GM23338 (cell line): ENCODE measurements at places on chromosomes 5 and 9. TPM values are rescaled to one million over a fixed set of nuclear protein-coding genes. Genes with fewer than 3 reads are reported as not detected.
A peak's percentile ranks its signal among the peaks of the same experiment; 100 is the strongest.

- no peak for DNase-seq
Measured at GRCh38 chr5:76305775-76306174, 97.3 kb upstream of the IQGAP2 start.

- no peak for DNase-seq
Measured at GRCh38 chr9:16598316-16598715, 272.2 kb downstream of the BNC2 start.

FOXD4L4 gene
- total RNA-seq, result not detected in 2 replicates

DNA sequence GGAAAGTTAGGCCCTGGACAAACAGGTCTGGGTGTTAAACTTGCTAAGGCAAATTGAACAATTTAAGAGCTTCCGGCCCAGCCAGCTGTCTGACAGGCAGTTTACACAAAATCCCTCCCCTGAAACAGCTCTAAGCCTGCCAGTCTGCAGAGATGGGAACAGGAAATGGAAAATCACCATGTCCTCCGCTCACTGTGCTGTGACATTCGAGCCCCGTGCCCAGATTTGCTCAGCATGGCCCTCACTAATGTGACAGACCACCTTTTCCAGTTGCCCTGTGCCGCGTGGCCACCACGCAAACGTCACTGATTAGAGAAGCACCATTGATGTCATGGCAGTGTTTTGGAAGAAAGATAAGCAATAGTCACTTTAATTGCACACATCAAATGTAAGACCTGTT, 41.0 kb downstream of the CCNJL start:
- DNase-seq, result peak; percentile 62

- DNase-seq, result no peak
Measured at GRCh38 chr5:121913418-121913817, 48.4 kb upstream of the SRFBP1 start.

- no peak for DNase-seq
Measured at GRCh38 chr5:94595281-94595840, 23.0 kb downstream of the KIAA0825 start.

GRCh38 chr5:34944044-34944443, 14.7 kb downstream of the DNAJC21 start:
- no peak for DNase-seq

DNA sequence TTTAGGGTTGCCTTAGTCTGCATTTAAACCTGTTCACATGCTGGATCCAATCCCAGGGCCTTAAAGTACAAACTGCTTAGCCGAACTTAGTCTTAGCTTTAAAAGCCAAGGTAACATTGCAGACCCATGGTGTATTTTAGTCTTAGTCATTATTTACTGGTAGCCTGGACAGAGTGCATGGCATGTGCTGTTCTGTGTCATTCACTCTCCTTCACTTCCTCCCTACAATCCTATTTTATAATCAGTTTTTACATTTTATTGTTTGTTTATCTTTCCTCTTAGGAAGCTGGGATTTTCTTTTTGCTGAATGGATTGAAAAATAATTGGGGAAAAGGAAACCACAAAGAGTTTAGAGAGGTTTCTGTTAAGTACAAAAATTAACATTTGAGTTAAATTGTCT, 29.4 kb upstream of the TAL2 start:
- no peak for DNase-seq

- DNase-seq, result no peak
Measured at GRCh38 chr5:73266176-73266738, 93.3 kb downstream of the TMEM174 start.

PKD2L2 gene
- total RNA-seq, result not detected in 2 replicates

DNA sequence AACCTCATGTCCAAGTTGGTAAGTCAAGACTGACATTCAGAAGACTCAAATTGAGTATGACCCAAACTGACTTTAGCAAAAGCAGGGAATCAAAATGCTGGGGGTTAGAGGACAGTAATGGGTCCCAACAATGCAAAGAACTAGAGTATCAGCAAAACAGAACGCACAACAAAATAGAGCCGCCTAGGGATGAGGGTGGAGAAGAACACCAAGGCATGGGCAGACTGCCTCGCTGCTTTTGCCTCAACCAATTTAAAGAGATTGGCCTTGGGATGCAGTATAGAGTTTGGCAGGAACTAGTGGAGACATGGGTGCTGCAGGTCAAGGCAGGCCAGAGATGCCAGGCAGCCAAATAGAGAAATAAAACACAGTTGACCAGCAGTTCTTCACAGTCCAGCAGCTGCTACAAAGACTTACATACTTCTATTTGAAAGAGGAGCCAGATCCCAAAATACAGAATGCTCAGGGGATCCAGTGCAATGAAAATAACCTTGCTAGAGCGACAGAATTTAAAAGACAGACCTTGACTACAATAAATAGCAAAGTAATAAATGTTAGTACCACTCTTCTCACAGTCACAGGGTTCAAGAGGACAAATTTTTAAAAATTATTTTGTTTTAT, 83.9 kb upstream of the NIPBL start:
- DNase-seq, result no peak

SHOC1 gene
- not detected in 2 replicates for total RNA-seq

- DNase-seq, result no peak
Measured at GRCh38 chr9:88975966-88976889, 15.0 kb upstream of the S1PR3 start.

DNA sequence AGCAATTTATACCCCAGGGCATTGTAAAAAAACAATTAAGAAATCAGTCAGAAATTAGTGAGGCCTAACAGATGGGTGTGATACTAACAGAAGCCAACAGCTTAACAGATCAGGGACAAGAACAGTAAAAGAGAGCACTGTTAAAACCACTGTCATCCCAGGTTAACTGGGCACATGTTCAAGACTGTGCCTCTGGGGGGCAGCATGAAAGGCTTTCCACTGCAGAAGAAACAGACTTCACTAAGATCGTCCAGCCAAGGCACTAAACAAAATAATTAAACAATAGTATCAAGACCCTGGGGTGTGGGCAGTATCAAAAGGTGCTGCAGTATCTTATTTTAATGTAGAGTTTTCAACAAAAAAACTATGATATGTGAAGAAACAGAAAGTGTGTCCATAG, 43.5 kb downstream of the FBN2 start:
- DNase-seq, result peak; percentile 55

TAF11L10 gene
- total RNA-seq, result not detected in 2 replicates

GRCh38 chr5:138620663-138621224, 45.5 kb upstream of the HSPA9 start:
- no peak for DNase-seq

FAM114A2 gene
- total RNA-seq, result 5.8 and 10.5 TPM in 2 replicates

PAEP gene
- not detected in 2 replicates for total RNA-seq

GRCh38 chr5:151001436-151001835, 19.0 kb upstream of the GPX3 start:
- no peak for DNase-seq

GRCh38 chr5:77367741-77368140, 124.4 kb downstream of the WDR41 start:
- no peak for DNase-seq

STRBP gene
- total RNA-seq, result 113 and 116 TPM in 2 replicates

- no peak for DNase-seq
Measured at GRCh38 chr9:27467486-27467885, 56.6 kb upstream of the IFNK start.

DNA sequence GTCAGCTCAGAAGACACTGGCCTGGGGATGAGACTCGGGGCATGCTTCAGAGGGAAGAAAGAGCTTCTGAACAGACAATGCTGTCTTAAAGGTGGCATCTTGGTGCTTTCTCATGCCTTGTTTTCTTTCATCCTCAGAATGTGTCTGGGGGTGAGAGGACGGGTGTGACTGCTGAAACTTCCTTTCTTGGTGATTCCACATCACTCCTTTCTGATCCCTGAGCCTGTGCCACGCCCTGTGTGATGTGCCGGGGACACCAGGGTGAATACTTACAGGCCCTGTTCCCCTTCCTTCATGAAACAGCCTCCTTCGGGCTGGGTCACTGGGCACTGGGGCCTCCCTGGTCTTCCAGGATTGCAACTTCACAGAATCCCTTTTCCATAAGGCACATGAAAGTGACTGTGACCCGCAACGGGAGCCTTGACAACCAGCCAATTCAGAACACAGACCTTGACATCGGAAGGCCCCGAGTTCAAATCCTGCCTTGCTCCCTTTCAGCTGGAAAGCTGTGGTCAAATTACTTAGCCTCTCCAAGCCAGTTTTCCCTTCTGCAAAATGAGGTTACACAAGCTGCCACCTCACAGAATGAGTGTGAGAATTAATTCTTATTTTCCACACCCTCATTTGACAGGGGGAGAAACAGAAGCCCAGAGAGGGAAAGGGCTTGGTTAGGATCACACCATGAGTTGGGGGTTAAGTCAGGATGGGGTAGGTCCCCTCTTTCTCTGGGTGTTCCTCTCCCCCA, 44.1 kb upstream of the IL17B start:
- no peak for DNase-seq

GRCh38 chr5:66072031-66072430, 72.1 kb upstream of the SREK1 start:
- DNase-seq, result no peak

GRCh38 chr5:136089791-136090190, 42.9 kb upstream of the SMAD5 start:
- no peak for DNase-seq

DNA sequence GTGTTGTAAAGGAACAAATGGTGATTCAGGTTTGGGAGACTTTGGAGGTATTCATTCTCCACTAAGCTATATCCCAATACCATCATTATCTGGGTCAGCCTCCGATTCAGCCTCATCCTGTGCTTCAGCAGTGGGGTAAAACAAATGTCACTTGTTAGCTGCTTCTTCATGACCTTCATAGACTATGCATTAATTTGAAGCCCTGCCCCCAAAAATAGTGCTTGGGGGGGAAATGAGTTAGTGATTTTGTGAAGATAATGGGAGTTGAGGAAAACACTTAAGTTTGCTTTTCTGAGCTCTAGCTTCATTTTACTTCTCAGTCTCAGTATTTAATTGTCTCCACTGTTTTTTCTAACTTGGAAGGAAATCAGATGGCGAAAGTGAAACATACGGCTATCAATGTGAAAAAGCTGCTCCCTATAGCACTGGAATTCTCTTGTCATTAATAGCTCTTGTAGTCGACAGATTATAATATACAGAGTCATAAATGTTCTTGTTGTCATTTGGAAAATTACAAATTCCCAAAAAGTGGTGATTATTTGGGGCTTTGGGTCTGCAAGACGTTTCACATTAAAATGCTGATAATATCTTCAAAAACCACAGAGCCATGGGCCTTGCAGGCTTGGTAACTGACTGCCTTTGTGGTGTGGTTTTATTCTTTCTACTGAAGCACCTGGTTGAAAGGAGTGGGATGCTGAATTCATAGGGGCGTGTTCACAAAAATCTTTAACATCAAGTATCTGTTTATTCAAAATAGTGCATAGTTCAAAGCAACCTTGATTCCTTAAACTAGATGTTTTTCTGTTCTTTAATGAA, 40.0 kb downstream of the PIK3R1 start:
- no peak for DNase-seq

- DNase-seq, result no peak
Measured at GRCh38 chr9:81479573-81479972, 209.8 kb downstream of the TLE1 start.

BRD8 gene
- total RNA-seq, result 39.1 and 45.8 TPM in 2 replicates

SPATA6L gene
- total RNA-seq, result 0.39 and 1.7 TPM in 2 replicates

FOXD4L3 gene
- total RNA-seq, result not detected in 2 replicates

INPP5E gene
- total RNA-seq, result 10.9 and 13.4 TPM in 2 replicates

GRCh38 chr9:128657344-128657704, 677 bp upstream of the DYNC2I2 start:
- DNase-seq, result no peak

DNA sequence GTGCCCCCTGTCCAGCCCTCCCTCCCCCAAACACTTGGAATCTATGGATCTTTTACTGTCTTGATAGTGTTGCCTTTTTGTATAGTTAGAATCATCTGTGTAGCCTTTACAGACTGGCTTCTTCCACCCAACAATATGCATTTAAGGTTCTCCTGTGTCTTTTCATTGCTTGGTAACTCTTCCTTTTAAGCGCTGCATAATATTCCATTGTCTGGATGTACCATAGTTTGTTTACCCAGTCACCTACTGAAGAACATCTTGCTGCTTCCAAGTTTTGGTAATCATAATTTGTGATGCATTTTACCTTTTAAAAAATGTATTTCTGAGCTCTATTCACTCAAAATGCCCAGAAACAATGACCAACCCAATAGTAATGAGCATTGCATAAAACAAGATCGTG, 17.7 kb upstream of the LMX1B start:
- DNase-seq, result no peak

- peak; percentile 77 for DNase-seq
Measured at GRCh38 chr5:61330341-61330844, 1.7 kb upstream of the ZSWIM6 start.

DNA sequence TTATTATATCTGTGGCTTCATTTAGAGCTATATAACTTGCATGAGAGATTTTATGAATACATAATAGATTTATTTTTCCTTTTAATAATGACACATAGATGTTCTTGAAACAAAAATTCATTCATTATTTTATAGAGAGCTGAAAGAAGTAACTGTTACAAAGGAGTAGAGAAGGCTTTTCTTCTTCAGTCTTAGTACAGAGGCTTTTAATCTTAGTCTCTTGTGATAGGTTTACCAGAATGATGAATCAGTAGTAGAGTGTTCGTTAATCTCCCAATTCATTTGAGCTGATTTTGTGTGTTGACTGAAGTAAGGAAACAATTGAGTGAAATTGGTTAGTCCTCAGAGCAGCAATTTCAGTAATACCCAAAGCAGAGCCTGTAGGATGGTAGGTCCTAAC, 1284.1 kb upstream of the ACO1 start:
- DNase-seq, result no peak

DNA sequence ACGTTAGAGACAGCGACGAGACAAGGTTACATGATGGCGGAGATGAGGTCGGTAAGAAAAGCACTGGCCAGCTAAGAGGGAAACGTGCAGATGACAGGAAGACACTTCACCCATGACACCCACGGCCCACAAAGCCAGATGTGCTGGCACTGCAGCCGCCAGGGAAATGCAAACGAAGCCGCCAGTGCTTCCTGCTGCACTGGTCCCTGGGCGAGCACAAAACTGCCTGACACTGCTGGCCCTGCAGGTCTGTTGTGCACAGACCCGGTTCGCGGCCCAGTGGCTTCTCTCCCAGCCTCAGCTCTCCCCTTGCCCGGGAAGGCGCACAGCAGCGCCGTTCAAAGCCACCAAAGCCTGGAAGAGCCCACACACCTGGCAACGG, 20.3 kb downstream of the QSOX2 start:
- no peak for DNase-seq

- DNase-seq, result peak; percentile 61
Measured at GRCh38 chr9:121604242-121604641, 47.2 kb upstream of the DAB2IP start.

DNA sequence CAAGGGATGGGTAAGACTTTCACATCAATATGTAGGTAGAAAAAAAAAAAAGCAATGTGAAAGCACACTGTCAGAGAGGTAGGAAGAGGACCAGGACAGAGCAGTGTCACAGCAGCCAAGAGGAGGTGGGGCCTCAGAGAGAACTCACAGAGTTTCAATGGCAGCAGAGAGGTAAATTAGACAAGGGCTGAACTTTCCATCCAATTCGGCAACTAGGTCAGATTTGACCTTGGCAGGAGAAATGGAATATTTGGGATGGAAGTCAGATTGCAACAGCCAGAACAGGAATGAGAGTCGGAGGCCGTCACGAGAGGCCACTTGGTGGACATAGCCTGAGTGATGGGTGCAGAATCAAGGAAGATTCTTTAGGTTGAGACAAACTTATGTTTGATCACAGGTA, 57.7 kb downstream of the ENC1 start:
- no peak for DNase-seq
